Stimulated activated CD4-positive, alpha-beta T cell treated with anti-CD3 and anti-CD28 coated beads, Interleukin-12 subunit alpha, Interleukin-12 subunit beta, amount 100 ng/mL, for 24 hours (primary cell): ENCODE measurements at places on chromosomes 7 and 10.

GRCh38 chr7:33781796-33782195 lies 123.5 kb upstream of the BMPER start:
- DNase-seq, result no peak

- no peak for DNase-seq
Measured at GRCh38 chr10:3780021-3780770, 4.8 kb downstream of the KLF6 start.

- no peak for DNase-seq
Measured at GRCh38 chr10:44253769-44254462, 131.0 kb downstream of the CXCL12 start.

DNA sequence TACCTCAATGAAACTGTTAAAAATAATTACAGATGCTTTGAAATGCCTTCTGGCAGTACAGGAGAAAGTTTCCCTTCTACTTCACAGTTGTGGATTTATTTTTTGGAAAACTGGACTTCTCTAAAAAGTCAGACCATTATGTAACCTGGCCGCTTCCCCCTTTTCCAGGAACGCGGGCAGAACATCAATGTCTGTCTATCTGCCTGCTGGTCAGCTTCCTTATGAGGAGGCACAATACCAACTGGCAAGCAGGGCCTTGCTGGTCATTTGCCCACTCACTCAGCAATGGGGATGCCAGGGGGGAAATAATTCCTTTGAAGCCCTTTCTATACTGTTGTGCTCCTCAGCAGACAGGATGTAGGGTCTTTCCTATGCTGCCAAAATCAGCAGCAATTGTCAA lies 22.5 kb upstream of the ADRB1 start:
- no peak for DNase-seq

DNA sequence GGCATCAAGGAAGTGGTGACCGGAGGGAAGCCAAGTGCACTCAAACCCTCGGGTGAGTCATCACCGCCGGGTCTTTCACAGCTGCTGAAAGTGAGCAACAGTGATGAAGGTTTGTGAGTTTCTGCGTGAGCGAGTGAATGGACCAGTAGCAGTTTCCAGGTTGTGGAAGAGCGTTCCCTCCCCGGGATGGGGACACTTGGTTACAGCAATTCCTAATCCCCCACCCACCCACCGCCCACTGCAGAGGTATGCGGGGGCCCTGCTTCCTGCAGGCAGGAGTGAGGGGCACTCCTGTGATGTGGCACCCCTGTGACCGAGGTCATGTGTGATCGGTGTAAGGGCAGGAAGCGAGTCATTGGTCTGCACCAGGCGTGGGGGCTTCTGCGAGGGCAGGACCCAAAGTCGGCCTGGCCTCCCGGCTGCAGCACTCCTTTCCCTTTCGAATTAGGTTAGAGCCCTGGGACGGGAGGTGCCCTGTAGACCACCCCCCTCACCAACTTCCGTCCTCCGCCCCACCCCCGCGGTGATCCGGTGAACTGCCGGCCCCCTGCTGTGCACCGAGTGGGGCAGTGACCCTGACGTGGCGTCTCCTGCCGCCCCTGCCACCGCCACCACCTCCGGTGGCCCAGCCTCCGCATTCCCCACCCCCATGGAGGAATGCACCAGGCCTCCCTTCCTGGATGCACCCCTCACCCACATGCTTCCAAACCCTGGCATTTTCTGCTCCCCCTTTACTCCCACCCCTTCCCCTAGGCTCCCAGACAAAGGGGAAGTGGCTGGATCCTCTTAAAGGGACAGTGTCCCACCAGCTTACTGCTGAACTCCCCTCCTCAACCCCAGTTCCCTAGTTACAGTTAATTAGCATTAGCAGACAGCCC lies 10.9 kb downstream of the LIMK1 start:
- peak; percentile 49 for DNase-seq

GRCh38 chr7:46871516-46871915 lies 710.4 kb downstream of the TNS3 start:
- no peak for DNase-seq

DNA sequence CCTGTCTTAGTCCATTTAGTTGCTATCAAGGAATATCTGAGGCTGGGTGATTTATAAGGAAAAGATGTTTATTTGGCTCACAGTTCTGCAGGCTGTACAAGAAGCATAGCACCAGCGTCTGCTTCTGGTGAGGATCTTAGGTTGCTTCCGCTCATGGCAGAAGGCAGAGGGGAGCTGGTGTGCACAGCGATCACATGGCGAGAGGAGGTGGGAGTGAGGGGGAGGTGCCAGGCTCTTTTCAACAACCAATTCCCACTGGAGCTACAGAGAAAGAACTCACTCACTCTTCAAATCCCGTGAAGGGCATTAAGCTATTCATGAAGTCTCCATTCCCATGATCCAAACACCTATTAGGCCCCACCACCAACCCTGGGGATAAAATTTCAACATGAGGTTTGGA lies 371.6 kb downstream of the SH2D4B start:
- no peak for DNase-seq
